ENCODE measurements at places on chromosomes 7 and 10.
A peak's percentile ranks its signal among the peaks of the same experiment; 100 is the strongest.

DNA sequence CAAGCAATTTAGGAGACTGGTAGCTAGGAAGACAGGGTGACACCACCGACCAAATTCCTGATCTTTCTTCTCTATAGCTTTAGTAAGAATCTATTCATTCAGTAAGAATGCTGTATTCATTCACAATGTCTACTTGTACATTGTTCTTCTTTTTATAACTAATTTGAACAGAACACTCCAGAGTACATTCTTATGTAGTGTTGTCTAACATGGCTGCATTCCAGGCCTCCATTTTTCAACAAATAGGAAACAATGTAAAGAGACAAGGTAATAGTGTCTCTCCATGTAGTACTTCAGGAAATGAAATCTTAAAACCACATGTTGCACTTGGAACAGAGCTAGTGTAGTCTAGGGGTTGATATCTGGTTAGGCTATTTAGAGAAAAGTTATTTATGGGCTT is 1.8 kb downstream of the VCL start:
- peak; percentile 36 for DNase-seq

- DNase-seq, result peak; percentile 64
Measured at GRCh38 chr10:78433076-78433595, 399.5 kb downstream of the RPS24 start.

GRCh38 chr10:49661140-49661856 is 18.2 kb upstream of the C10orf53 start:
- DNase-seq, result no peak

DNA sequence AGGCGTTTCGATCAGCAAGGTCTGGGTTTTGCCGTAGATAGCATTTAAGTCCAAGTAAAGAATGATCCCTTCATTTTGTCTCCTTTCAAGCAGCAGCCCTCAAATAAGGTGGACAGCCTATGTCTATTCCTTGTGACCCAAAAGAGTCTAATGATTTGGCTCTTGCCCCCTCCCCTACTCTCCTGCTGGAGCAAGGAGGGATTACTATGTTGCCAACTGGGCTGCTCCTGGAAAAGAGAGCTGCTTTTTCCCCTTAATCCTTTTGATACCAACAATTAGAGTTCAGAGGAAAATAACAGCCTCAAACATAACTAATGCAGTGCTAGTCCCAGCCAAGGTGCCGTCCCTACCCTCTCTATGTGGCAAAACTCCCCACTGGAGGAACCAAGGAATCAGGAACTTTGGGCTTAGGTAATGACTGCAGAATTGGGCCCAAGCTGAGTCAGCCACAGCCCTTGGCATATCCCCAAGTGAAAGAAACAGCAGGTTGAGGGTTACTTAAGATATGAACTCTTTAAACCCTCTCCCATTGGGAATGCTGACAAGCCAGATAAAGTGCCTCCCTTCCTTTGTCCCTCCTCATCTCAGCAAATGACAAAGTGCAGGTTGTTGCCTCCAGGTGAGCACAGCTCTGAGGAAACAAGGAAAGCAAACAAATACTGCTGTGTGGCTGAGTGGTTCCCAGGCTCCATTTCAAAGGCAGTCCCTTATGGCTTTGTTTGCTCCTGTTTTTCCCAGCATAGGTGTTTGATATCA is 643.7 kb downstream of the INHBA start:
- DNase-seq, result no peak

DNA sequence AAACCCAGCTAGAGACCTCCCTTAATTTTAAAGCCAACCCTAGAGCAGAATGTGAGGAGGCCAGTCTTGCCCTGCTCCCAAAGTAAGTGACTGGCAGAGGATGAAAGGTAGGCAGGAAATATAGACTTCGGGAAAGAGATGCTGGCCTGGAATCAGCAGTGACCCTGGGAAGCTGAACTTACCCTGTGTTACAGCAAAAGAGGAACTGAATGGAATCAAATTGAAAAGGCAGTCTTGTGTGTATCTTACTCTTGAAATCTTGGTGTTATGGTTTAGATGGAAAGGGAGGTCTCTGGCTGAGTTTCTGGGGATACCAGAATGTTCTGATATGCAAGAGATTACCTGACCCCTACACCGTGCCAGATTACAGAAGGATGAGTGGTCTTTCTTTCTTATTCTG is 7.9 kb upstream of the CFAP43 start:
- DNase-seq, result no peak

DNA sequence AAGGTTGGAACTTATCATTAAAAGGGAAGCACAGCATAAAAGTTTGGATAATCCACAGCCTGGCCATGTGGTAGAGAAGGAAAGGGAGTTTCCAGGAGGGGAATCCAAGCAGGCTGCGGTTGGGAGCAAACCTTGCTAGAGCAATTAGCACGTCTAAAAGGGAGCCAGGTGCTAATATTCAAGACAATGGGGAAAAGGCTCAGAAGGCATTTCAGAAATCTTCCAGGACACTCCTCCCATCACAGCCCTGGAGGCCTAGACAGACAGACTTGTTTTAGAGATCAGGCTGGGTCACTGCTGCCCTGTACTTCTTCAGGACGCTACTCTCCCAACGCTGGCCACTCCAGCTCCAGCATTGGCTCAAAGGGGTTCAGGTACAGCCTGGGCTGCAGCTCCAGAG is 96.2 kb upstream of the KAT6B start:
- DNase-seq, result no peak

- DNase-seq, result no peak
Measured at GRCh38 chr7:7618410-7618809, 22.1 kb upstream of the UMAD1 start.

DNA sequence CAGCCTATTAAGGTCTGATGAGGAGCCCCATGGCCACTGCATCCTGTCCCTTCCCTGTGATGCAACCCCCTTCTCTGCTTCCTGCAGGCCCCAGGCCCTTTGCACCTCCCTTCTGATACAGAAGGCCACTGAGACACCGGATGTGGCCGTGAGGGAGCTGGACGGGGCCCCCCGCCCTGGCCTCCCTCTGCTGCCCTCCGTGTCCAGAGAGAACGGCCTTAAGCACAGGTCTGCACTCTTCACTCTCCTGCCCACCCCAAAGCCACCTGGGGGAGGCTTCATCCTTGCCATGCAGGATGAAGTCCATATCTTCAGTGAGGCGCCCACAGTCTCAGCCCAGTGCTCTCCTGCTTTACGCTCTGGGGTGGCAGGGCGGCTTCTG is 86.9 kb upstream of the GNA12 start:
- no peak for DNase-seq

GRCh38 chr10:46317370-46317769 is 30.6 kb downstream of the ANTXRL start:
- DNase-seq, result no peak

GRCh38 chr10:71771204-71771603 is 2.1 kb downstream of the VSIR start:
- no peak for DNase-seq

DNA sequence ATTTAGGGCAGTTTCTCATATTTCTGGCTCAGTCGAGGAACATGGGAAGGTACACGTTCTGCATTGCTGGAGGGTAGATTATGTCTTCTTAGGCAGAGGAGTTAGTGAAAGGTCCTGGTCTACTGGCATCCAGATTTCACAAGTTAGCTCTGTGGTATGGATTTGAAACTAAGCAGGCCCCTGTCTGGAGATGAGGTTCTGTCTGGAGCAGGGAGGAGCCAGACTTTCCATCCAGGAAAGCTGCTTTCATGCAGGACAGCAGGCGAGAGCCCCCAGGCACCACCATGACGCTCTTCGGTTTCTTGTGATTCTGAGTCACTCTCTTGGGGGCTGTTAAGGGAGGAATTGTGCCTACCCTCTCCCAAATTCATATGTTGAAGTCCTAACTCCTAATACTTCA is 184.3 kb downstream of the KIAA1217 start:
- peak; percentile 99 for DNase-seq

DNA sequence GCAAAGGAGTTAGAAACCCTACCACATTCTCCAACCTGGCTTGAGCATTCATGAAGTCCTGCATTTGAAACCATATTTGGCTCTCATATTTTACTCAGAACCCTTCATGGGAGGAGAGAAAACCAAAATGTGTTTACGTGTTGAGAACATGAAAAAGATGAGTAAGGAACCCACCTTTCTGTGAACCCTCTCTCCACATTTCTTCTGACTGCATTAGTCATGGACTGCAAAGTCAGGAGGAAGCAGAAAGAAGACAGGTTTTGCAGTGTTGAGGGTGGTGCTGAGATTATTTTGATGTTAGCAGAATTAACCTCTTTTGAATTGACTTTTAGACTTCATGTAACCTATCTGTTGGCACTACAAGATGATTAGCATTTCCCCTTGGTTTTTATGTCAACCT is 4.9 kb downstream of the IFIT1B start:
- no peak for DNase-seq

- no peak for DNase-seq
Measured at GRCh38 chr7:78406531-78406930, 608.0 kb downstream of the PHTF2 start.

- no peak for DNase-seq
Measured at GRCh38 chr10:66209025-66209424, 716.8 kb upstream of the LRRTM3 start.

GRCh38 chr10:59181668-59182067 is 5.2 kb downstream of the PHYHIPL start:
- peak; percentile 56 for DNase-seq

DNA sequence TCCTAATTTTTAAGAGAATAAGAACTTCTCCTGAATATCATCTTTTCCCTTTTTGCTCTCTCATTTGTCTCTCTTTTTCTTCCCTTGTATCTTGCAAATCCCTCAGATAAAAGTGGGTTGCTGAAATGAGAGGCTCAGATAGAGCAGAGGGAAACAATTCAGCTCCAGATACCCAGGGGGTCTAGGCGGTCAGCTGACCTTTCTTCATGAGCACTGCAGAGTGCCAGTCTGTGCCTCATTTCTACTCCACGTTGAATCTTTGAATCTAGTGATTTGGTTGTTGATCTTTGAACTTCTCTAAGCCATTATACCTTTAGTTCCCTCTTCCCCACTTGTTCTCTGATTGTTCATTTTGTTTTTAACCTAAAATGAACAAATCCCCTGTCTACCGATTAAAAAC is 572.6 kb downstream of the PTPRN2 start:
- no peak for DNase-seq

DNA sequence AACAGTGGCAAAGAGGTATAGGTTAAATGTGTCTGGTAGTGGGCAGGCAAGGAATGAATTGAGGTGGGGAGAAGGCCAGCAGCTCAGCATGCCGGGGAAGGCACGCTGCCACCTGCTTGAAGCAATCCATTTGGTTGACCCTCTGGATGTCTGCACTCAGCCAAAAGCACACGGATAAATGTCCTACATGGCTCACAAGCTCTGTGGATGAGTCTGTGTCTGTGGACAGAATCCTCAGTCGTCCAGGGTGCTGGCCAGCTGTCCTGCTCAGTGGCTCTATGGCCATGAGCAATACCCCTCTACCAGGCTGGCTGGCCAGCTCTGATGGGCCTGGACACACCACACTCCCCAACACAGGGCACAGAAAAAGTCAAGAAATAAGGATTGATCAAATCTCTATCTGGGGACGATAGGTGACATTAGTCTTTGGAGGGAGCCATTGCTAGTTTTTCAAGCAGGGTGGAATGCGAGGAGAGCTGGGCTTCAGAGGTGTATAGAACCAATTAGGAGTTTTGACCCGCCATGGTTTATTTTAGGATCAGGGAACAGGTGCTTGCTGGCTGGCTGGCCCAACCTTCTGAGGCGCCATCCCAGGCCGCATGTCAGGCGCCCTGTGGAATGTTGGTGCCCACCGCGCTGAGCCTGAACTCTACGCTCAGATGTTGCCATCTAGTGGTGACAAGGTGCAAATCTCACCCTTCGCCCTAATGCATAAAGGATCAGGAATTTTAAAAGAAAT is 493.4 kb downstream of the TNS3 start:
- DNase-seq, result peak; percentile 74

- DNase-seq, result no peak
Measured at GRCh38 chr10:120646738-120647456, 189.9 kb downstream of the PLPP4 start.

DNA sequence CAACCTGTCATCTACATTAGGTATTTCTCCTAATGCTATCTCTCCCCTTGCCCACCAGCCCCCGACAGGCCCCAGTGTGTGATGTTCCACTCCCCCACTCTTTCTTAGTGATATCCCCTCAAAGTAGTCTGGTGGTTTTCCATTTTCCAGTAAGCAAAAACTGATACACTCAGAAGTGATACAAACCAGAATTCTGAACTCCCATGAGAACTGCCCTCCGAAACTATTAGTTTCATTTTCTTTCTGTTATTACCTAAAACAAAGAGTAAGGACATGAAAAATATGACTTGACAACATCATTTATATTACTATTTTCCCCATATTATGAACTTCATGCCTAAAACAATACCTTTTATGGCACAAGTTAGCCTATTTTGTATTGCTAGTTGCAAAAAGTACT is 175.0 kb downstream of the OTUD1 start:
- no peak for DNase-seq

DNA sequence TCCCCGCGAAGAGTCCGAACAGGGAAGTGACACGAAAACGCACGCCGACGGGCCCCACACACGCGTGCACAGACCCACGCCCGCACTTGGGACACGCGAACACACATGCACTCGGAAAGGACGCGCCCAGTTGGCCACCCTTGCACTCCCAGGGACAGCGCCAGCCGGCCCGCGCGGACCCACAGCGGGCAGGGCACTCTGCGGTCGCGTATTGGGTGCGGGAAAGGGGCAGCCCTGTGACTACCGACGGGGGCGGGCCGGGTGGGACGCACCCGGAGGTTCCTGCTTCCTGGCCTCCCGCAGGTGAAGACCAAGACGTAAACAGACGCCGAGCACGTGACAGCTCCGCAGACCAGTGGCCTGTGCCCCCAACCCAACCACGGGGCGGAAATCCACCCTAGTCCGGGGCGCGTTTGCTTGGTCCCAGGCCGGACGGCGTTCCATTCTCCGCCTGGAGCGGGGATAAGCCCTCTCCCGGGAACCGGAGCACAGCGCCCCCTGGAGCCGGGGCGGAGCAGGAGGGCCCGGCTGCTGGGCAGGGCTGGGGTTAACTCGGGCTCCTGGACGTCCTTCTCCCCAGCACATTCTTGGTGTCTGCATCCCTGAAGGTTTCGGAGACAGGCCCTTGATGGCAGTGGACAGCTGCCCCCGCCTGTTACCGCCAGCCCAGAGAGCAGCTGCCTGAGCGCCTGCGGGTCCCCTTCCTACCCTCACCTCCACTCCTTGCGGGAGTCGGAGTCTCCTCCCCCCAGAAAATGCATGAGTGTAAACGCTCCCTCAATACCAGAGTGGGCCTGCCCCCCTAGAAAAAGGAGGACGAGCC is 2.0 kb upstream of the LZTS2 start:
- peak; percentile 66 for DNase-seq
